ENCODE measurements at places on chromosomes 12 and 14.

- no peak for DNase-seq
Observed at GRCh38 chr12:19901841-19902240, 462.5 kb downstream of the AEBP2 start.

GRCh38 chr12:52415870-52416750 is 10.0 kb upstream of the KRT82 start:
- peak; percentile 44 for DNase-seq

GRCh38 chr12:80551897-80552296 is 107.9 kb downstream of the PTPRQ start:
- no peak for DNase-seq

- peak; percentile 89 for DNase-seq
Observed at GRCh38 chr14:76929927-76930326, 98.6 kb downstream of the IRF2BPL start.

DNA sequence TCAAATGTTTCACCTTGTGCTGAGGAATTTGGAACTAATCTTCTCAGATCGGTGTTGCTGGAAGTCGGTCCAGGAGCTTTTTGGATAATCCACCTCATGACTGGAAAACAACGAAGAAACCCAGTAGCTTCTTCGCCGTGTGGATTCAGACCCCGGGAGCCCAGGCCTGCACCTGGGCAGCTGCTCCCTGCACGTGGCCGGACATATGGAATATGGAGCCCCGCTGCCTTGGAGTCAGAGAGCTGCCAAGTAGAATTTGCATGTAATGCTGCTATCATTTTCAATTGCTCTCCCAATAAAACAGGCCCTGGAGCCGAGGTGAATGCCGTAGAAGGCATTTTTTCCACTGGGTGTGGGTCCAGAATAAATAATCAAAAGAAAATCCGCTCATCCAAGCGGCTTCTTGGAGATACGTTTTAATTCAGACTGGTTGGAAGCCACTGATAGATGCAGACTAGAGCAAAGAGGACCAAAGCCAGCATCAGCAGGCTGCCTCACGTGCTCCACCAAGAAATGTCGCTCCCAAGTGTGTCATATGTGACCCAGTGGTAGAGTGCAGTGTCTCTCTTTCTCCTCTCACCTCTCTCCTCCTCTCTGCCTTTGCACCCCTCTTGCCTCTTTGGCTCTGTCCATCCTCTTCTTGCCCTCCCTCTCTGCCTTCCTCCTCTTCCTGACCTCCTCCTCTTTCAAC is 115.3 kb downstream of the ZNF664 start:
- DNase-seq = peak; percentile 38

Measured in brain (organoid and tissue), 16 donors.